Glutamatergic neuron (in vitro differentiated cells): ENCODE measurements at places on chromosomes 11 and 22. TPM values are rescaled to one million over a fixed set of nuclear protein-coding genes. Genes with fewer than 3 reads are reported as not detected.

GRCh38 chr11:103596315-103596714, 440.1 kb upstream of the DDI1 start:
- DNase-seq = no peak

DNA sequence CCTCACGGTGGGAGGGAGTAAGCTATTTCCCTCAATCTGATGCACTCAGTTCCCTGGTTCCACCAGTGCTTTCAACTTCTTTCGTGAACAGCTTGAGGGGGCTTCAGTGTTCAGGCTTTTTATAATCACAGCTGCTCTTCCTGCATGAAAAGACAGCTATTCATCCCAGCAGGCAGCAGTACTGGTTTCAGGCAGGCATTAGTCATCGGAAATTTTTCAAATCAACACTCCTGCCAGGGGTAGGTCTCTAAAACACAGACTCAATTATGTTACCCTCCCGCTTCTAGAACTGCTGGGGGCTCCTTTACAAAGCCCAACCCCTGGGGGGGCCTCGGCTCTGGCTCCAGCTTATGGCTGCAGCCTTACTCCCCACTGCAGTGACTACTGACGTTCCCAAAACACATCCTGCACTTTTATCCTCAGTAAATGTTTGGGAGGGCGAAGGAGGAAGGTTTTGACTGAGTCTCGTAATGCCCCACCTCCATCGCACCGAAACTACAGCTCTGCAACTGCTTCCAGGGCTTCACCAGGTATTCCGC, 5.8 kb downstream of the POLDIP3 start:
- DNase-seq = no peak

DNA sequence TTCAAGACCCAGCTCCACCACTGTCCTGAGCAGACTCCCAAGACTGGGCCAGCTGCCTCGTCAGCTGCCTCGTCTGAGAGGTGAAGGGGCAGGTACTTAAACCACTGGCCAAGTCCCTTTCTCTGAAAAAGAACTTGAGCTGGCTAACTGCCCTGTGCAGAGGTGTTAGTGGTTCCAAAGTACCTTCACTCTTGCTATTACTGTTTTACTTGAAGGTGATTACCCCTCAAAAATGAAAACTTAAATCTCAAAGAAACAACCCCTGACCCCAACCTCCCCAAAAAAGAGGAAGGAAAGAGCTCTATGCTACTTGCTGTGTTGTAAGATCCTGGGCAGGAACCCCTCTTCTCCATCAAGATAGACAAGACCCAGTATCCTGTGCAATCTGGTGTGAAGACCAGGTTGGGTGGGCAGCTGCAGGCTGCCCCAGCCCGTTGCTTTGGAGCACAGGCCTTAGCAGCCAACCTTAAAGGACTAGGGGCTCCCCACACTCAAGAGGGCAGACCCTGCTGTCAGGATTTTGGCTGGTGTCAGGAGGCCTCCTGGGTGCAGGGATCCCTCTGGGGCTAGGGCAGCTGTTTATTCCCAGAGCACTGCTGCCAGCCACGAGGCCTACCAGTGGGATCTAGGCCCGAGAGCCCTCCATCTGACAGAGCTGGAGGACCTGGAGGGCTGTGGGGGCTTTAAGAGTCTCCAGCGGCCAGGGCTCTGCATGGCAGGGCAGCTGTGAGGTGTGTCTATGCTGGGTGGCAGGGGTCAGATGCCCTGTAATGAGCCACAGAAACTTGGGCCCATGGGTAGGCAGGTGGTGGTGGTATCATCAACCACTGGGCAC, 13.0 kb downstream of the GUCD1 start:
- DNase-seq = no peak

DNA sequence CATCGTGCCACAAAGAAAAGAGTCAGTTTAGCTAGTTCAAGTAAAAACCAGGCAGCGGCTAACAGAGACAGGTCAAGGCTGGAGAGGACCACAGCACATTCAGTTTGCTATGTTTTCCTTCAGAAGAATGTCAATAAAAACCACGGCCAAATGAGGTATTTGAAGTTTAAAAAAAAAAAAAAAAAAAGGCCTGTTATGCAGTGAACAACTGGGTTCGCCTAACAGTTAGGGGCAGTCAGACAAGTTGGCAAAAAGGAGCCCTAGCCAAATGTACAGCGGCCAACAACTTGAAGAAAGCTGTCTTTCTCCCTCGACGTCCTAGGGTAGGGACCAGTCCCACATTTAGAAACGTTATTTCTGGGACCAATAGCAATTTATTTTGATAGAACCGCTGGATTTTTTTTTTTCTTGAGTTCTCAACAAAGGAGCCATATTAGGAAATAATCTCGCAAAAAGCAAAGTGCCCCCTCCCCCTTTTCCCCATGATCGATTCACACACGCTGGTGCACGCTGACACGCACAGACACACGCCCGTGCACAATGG, 237.8 kb downstream of the TTC28 start:
- no peak for DNase-seq

DNA sequence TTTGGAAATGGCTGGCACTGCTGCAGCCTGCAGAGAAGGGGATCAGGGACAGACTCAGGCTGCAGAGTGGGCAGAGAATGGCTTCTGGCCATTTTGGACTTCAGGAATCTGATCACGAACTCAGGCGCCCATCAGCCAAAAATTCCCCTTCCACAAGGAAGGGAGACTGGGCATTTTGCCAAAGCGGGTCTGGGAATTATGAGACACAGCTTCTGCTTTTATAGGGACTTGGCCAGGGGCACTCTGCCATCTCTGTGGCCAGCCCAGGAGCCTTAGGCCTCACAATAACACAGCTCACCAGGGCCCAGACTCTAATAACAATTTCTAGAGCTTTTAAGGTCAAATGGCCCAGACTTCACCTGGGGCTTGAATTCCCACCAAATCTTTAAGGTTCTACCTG, 74.7 kb downstream of the CHST1 start:
- DNase-seq = no peak

Gene UCP2
- total RNA-seq = 91.1 TPM

- DNase-seq = peak; percentile 53
Measured at GRCh38 chr11:87097582-87097981, 59.8 kb downstream of the TMEM135 start.

GRCh38 chr11:117176186-117176585, 2.4 kb upstream of the SIDT2 start:
- no peak for DNase-seq

GRCh38 chr11:75576499-75576918, 14.5 kb downstream of the SERPINH1 start:
- DNase-seq = no peak

Gene CALCA
- not detected for total RNA-seq

Gene KCTD14
- total RNA-seq = 0.32 TPM

- no peak for DNase-seq
Measured at GRCh38 chr22:31400023-31400397, 606 bp downstream of the DRG1 start.

DNA sequence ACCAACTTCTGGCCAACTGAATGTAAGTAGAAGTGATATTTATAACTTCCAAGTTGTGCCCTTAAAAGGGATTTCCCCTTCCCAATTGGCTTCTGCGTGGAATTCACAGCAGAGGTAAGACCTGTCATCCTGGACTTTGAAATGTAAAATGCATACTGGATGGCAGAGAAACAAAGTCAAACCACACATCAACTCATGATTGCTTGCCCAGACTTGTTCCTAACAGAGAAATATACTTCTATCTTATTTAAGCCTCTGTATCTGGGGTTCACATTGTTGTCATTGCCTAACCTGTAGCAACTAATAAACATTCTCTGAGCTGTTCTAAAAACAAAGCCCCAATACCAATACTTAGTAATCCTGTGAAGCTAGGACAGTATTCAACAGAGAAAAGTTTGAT, 6.2 kb downstream of the ME3 start:
- no peak for DNase-seq

DNA sequence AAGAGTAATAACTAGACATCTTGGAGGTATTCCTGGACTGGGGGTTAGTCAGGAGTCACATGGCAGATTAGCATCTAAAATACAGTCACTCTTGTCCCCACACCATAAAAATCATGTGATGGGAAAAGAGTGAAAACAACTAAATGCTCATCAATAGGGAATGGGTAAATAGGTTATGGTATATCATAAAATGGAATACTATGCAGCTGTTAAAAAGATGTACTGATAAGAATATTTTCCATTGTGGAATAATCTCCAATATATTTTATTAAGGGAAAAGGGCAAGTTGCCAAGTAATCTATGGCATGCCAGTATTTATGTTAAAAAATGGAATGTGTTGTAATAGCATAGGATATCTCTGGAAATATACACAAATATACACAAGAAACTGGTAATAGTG, 6.6 kb upstream of the PIK3C2A start:
- DNase-seq = no peak

Gene KLHL22
- 20.2 TPM for total RNA-seq

GRCh38 chr11:59660621-59661020, 8.2 kb downstream of the PATL1 start:
- DNase-seq = no peak

- DNase-seq = no peak
Measured at GRCh38 chr11:77071077-77071476, 4.3 kb downstream of the CAPN5 start.

Gene PKP3
- total RNA-seq = not detected

Gene GGT5
- 10.7 TPM for total RNA-seq

Gene DERL3
- total RNA-seq = 1.2 TPM

DNA sequence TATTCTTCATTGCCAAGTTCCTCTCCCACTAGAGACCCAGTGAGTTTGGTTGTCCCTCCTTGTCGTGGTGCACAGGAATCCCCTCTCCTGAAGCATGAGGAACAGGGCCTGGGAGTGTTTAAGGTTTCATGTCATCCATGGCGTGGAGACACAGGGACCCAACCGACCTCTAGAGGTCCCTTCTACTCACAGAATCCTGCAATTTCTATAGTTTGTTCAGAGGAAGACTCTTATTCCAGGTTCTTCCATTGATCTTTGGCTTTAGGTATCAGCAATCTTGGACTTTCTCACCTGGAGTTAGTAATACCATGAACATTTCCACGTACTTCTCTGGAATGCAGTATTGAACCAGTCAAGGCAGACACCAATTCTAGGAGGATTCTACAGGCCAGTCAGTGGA, 548.2 kb downstream of the NTM start:
- no peak for DNase-seq
